ENCODE measurements at places on chromosomes 12 and 14. TPM values are rescaled to one million over a fixed set of nuclear protein-coding genes. Genes with fewer than 3 reads are reported as not detected.

- DNase-seq = no peak
Measured at GRCh38 chr14:51954031-51954430, 35.3 kb upstream of the RTRAF start.

NRIP2 gene
- 31.9 TPM for polyA plus RNA-seq

TMEM132C gene
- 2.7 TPM for polyA plus RNA-seq

SLCO1C1 gene
- 0.52 TPM for polyA plus RNA-seq

DNA sequence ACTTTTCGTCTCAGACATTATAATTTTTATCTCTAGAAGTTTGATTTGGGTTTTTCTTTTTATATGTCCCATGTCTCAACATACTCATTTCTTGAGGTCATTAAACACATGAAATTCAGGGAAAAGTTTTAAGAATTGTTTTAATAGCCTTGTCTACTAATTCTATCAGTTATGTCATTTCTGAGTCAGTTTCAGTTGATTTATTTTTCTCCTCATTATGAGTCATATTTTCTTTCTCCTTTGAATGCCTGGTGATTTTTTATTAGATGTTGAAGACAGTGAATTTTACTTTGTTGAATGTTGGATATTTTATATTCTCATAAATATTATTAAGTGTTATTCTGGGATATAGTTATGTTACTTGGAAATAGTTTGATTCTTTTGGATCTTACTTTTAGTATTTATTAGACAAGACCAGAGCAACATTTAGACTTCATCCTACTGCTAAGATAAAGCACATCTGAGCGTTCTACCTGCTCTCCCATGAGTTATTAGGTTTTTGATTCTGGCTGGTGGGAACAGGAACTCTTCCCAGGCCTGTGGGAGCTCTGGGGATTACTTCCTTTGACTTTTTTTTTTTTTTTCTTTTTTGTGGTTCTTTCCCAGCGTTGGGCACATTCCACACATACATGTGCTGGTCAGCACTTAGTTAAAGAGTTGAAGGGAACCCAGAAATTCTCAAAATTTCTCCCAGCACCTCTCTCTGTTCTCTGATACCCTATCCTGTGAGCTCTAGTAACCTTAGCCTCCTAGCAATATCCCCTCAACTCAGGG is 1157.7 kb downstream of the BCL11B start:
- DNase-seq = no peak

DNA sequence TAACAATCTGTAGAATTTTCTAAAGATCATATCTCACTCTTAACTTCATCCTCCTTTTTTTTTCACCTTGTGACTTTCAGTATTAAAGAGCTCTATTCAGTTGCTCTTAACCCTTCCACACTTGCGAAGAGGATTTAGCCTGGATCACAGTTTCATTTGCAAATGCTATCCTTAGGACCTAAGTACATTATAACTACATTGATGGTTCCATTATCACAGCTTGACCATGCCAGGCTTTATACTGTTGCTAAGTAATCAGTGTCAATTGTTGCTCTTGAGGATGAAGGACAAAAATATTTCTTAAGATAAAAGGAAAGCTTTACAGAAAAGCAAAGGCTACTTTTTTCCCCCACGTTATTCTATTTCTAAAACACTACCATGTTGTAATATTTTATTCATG is 122.2 kb downstream of the PDZRN4 start:
- DNase-seq = no peak

ADAM20 gene
- polyA plus RNA-seq = 0.16 TPM

DNA sequence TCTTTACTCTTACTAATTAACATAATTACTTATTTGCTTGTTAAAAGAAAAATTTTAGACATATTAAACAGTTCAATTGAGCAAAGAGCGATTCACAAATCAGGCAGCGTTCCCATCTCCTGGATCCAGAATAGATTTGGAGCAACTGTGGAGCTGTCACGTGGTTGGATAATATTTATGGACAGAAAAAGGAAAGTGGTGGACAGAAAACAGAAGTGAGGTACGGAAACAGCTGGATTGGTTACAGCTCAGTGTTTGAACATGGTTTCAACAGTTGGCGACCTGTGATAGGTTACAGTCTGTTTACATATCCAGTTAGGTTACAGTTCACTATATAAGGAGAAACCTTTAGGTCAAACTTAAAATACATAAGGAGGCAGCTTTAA is 19.7 kb upstream of the FAM234B start:
- DNase-seq = no peak

All from left renal pelvis (tissue), 4 donors.